ENCODE measurements at places on chromosomes 11 and 22.

DNA sequence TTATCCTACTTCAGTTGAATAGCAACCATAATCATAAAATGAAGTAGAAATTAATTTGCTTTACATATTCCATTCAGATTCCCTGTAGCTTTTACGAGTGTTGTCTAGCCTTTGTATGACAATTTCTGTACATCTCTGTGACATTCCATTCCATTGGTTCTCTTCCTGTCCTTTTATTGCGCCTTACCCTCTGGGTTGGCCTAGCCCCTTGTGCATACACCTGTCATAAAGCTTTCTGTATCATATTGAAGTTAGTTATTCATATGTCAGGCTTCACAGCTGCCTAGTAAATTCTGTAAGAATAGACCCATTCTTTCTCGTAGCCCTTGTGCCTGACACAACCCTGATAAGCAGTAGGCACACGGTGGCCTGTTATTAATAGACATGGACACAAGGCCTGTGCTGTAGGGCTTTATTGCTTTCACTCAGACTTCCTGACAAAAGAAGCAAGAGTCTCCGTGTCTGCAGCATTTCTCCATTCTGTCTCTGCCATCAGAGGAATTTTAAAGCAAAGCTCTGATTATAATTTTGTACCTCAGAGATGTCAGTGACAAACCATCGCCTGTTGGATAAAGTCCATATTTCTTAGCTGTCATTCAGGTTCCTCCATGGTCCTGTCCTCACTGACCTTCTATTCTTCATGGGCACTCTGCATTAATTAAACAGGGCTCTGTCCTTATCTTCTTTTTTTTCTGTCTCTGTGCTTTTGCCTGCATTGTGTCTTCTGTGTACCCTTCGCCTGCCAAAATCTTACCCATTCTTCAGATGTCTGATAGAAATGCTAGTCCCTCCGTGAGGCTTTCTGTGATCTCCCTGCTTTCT, 49.4 kb downstream of the BID start:
- no peak for DNase-seq

- no peak for DNase-seq
Observed at GRCh38 chr11:123546515-123546914, 107.9 kb downstream of the SCN3B start.

- no peak for DNase-seq
Observed at GRCh38 chr11:114832532-114833125, 154.3 kb downstream of the NXPE2 start.

- DNase-seq, result no peak
Observed at GRCh38 chr22:48953103-48953720, 874.5 kb downstream of the BRD1 start.

GRCh38 chr11:1750840-1751530, 590 bp upstream of the IFITM10 start:
- no peak for DNase-seq

DNA sequence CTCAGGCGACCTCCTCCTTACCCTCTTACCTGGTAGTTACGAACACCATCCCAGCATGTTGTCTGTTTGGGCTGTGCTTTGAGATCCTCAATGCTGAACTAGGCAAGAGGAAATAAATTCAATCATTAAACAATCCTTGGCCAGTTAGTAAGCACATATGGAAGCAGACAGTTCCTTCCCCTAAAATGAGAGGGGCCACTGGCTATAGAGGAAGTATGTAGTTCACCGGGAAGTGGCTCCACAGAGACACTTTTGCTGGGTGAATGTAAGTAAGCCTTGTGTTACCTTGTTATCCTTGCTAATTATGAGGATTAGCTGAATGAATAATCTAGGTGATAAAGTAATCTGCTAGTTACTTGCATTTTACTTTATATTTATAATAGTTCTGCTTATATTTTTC, 2.9 kb downstream of the THYN1 start:
- DNase-seq, result no peak

- DNase-seq, result no peak
Observed at GRCh38 chr11:66112041-66112491, 42.0 kb downstream of the PACS1 start.

Measured in KBM-7 (cell line).